ENCODE measurements at places on chromosomes 6 and 20.

DNA sequence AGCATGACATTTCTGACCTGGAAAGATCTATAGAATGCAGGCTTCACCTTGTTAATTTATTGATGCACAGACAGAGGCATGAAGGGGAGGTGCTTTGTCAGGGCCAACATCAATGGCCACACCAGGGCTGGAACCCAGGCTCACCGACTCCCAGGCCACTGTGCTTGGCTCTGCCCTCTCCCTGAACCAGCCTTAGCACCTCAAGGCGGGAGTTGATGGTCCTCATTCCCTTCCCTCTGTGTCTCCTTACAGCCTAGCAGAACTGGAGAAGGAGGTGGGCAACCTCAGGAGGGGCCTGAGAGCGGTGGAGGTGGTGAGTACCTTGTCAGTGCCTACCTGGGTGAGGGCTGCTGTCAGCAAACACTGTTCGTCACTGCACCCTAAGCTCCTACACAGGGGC is 35.6 kb downstream of the MOCS1 start:
- no peak for DNase-seq

DNA sequence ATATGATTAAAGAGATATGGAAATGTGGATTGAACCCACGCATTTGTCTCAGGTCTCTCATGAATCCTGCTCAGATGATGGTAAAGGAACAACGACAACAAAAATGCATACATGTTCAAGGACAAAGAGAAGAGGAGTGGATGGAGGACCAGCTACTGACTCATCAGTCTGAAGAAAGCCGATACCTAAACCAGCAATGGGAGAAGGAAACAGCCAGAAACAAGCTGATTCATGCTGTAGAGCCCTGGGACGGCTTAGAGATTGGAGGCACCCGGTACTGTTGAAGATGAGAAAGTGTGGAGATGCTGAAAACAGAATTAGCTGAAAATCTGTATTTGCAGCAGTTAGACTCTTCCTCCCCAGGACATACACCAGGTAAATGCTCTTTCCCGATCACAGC is 14.4 kb upstream of the RIPPLY2 start:
- DNase-seq, result peak; percentile 43

DNA sequence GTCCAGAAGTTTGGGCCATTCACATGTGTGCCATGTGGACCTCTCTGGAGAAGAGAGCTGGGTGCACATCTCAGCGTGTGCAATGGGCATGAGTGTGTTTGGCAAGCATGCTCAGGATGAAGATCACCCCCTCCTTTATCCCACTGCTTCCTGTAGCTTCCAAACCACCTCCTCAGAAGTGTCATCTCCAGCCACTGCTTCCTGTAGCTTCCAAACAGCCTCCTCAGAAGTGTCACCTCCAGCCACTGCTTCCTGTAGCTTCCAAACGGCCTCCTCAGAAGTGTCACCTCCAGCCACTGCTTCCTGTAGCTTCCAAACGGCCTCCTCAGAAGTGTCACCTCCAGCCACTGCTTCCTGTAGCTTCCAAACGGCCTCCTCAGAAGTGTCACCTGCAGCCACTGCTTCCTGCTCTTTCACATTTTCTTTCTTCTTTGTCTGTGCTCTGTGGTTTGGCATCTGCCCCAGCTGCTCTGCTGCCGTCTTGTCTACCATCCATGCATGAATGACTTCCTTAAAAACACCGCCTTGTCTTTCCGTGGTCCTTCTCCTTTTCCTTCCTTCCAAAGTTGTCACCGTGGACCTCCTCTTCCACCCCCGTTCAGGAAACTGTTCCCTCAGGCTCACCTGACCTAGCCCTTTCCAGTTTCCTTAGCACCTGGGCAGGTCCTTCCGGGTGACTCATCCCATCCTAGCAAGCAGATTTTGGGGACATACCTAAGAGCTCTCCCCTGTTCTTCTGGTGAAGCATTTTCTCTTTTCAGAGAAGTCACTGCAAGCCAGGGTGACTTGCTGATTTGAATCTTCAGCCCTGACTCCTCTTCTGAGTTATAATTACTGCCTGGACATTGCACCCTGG is 43.5 kb upstream of the TIAM2 start:
- DNase-seq, result no peak

- no peak for DNase-seq
These were observed 138.3 kb upstream of the TSHZ2 start for GRCh38 chr20:52833901-52834300.

DNA sequence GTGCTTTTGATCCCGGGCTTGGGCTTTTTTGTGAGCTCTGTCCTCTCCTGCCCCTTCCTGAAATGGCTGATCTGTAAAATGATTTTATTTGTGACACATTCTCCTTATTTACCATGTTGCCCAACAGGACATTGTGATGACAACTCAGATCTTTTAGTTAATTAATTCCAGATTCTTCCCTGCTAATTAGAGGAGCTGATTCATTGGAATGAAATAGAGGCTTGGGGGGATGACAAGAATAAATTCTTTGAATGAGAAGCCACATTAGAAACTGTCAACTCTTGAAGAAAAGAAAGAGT is 26.1 kb upstream of the GABRR1 start:
- no peak for DNase-seq

GRCh38 chr6:46052479-46052878 is 36.8 kb upstream of the CLIC5 start:
- DNase-seq, result no peak

GRCh38 chr6:74715355-74716085 is 490.3 kb downstream of the COL12A1 start:
- peak; percentile 81 for DNase-seq

GRCh38 chr20:62795023-62795761 is 1.1 kb upstream of the MRGBP start:
- peak; percentile 59 for DNase-seq

DNA sequence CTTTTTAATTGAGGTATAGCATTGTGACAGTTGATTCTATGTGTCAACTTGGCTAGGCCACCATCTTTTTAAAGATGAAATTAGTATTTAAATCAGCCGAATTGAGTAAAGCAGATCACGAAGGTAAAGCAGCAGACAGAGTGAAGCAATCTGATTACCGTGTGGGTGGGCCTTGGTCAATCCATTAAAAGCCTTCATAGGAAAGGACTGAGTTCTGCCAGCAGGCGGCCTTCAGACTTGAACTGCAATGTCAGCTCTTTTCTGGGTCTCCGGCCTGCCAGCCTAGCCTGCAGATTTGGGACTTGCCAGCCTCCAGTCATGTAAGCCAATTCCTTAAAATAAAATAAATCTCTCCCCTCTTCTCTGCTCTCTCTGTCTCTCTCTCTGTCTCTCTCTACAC is 22.4 kb upstream of the TGM2 start:
- peak; percentile 45 for DNase-seq

DNA sequence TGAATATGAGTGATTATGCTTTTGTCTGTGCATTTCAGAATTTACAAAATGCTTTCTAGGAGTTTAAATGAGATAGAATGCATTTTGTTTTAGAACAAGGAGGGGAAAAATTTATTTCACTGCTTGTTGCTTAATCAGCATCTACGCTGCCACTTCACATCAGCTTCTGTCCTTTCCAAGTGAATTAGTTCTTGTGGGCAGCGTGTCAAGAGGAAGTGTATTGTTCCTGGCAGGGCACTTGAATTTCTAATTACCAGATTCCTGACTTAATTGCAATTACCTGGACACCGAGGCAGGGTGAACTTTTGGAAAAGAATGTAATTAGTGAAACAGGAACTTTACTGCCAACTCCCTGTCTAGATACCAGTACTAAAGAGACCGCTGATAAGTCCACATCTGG is 263.5 kb downstream of the TMEM242 start:
- no peak for DNase-seq

- DNase-seq, result no peak
These were observed 233.1 kb upstream of the SUPT3H start for GRCh38 chr6:45610832-45611231.

DNA sequence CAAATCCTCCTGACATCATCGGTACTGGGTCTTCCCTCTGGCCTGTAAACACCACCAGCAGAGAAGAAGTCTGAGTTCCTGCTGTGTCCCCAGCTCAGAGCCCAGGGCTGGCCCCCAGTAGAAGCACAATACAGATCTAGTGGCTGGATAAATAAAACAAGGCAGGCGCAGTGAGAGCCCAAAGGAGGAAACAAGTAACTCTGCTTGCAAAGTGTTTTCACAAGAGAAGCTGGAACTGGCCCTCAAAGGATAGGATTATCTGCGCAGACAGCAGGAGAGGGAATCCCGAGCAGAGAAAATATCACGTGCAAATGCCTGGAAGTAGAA is 205.1 kb downstream of the ZDHHC14 start:
- DNase-seq, result no peak
